ENCODE measurements at places on chromosomes 4 and X.
A peak's percentile ranks its signal among the peaks of the same experiment; 100 is the strongest.

DNA sequence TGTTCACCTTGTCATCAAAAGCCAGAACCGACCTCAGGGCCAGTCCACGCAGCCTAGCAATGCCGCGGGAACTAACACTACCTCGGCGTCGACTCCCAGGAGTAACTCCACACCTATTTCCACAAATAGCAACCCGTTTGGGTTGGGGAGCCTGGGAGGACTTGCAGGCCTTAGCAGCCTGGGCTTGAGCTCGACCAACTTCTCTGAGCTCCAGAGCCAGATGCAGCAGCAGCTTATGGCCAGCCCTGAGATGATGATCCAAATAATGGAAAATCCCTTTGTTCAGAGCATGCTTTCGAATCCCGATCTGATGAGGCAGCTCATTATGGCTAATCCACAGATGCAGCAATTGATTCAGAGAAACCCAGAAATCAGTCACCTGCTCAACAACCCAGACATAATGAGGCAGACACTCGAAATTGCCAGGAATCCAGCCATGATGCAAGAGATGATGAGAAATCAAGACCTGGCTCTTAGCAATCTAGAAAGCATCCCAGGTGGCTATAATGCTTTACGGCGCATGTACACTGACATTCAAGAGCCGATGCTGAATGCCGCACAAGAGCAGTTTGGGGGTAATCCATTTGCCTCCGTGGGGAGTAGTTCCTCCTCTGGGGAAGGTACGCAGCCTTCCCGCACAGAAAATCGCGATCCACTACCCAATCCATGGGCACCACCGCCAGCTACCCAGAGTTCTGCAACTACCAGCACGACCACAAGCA lies 898 bp downstream of the UBQLN2 start:
- peak; percentile 33 for DNase-seq

DNA sequence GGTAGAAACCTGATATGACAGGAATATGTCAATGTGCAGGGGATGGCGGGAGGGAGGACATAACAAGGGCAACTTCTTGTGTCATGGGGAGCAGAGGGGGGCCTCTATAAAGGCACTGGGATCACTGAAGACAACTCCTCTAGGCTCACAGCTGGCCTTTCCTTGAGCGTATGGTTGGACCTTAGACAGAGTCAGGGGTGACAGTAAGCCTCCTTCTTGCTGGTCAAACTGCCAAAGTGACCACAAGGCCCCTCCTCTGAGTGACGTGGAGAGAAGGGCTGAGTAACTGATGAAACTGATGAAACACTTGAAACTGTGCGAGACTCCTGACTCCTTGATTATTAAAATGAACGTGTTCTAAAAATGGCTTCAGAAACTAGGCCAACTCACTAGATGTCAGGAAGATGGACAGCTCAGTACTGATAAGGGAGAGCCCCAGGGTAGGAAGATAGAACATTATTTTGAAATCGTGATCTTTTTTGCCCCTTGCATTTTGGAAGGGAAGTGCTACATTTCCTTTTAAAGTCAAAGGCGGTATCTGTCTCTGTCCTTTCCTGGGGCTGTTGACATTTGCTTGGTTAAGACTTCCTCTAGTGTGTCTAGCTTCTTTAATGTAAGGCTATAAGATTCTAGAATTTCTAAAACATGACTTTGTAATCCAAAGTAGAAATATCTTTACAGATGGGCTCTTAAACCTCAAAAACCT lies 1.6 kb downstream of the RAB33A start:
- peak; percentile 72 for DNase-seq

DNA sequence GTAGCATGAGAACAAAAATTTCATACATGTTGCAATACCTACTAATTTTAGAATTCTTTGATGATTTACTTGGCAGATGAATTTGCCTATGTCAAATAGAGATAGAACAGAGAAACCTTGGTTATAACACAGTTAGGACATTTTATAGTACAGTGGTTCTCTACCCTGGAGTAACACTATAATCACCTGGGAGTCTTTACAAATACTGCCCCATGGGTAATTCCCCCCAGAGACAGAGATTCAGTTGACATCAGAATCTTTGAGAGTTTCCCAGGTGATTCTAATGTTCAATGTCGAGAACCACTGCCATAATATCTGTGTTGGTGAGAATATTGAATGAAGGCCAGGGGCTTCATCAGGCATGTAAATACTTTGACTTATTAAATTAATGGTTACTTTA lies 401.3 kb upstream of the NDST4 start:
- no peak for DNase-seq

DNA sequence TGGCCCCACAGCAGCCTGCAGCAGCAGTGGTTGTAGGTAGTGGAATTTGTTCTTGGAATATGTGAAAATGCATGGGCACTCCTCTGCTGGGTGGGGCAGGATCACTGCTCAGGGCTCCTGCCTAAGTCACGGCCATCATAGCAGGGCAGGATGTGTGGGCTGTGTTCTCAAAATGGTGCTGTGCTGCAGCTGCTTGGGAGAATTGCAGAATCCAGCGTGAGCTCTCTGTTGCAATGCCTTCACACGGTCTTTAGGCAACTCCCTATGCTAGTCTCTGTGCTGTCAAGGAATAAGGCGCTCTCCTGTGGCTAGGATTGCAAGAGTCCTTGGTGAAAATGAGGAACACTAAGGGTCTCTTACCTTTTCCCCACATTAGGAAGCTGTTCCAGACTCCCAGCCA lies 42.9 kb downstream of the F8 start:
- DNase-seq = no peak

DNA sequence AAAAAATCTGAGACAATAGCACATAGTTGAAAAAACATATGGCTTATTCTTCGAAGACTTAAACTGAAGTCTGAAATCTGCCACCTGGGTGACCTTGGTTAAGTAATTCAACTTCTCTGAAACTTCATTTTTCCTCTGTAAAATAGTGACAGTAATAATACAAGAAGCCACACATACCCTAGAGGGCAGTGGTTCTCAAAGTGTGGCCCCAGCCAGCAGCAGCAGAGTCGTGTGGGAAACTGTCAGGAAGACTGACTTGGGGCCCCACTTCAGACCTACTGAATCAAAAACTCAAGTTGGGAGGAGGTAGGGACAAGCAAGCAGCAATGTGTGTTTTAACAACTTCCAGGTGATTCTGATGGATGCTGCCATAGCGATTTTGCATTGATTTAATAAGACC lies 249.9 kb downstream of the HNRNPD start:
- DNase-seq = no peak

GRCh38 chr4:23001478-23001877 lies 308.7 kb downstream of the GBA3 start:
- DNase-seq = no peak

- no peak for DNase-seq
These were observed 91.0 kb upstream of the MTM1 start for GRCh38 chrX:150477371-150477770.

DNA sequence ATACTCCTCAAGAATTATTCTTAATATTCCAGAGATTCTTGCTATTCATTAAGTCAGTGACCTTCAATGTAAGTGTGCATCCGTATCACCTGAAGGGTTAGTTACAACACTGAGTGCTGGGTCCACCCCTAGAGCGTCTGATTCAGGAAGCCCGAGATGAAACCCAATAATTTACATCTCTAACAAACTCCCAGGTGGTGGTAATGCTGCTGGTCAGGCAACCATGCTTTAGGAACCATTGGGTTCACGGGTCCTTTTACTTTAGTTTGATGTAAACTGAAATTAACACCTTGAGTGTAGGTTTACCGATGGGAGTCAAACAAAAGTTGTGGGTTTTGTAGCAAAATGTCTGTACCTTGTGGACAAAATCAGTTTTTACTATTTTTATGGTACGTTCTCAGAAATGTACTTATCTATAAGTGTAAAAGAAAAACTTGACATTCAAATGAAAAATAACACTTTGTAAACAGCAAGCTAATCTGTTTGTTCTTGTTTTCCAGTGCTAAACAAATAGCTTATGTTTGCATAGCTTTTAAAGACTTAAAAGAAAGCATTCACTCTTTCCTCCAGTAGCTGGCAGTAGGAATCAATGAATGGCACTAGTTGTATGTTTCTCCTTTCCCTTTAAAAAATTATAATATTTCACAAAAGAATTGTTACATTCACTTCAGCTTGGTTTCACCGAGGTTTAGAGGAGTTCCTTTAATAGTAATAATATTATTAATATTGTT lies 32.7 kb downstream of the ACE2 start:
- DNase-seq = peak; percentile 7

DNA sequence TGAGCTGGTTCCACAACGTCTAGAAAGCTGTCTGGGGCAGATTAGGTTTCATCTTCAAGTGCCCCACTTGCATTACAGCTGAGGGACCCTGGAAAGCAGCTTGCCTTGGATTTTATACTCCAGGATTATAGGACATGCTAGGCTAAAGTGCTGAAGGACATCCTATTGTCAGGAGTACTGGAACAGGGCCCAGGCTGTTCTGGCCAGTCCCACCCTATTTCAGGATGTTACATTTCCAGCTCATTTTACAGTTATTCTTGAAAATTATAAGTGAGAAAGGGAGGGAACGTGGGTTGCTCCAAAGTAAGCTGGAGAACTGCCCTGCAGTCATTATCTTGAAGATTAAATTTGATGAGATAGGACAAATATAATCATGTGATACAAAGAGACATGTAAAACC lies 71.0 kb upstream of the UGT8 start:
- no peak for DNase-seq

GRCh38 chr4:120773641-120774040 lies 148.9 kb downstream of the PRDM5 start:
- DNase-seq = no peak

GRCh38 chr4:22500831-22501714 lies 14.8 kb downstream of the ADGRA3 start:
- DNase-seq = no peak

DNA sequence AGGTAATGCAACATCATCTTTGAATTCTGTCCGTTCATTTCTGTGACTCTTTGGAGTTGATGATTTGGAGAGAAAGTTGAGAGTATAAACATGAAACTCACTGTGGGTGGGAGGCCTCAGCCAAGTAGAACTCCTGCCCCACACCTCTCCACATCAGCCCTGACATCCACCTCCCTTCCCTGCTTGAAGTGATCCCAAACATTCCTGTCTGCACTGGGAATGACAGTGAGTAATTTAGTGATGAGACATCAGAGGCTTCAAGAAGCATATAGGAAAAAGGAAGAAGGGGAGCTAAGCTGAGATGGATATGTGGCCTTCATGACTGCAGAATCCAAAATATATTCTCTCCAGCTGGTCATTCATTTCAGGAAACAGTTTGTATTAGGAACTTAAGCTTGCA lies 151.8 kb downstream of the SPATA18 start:
- DNase-seq = no peak

DNA sequence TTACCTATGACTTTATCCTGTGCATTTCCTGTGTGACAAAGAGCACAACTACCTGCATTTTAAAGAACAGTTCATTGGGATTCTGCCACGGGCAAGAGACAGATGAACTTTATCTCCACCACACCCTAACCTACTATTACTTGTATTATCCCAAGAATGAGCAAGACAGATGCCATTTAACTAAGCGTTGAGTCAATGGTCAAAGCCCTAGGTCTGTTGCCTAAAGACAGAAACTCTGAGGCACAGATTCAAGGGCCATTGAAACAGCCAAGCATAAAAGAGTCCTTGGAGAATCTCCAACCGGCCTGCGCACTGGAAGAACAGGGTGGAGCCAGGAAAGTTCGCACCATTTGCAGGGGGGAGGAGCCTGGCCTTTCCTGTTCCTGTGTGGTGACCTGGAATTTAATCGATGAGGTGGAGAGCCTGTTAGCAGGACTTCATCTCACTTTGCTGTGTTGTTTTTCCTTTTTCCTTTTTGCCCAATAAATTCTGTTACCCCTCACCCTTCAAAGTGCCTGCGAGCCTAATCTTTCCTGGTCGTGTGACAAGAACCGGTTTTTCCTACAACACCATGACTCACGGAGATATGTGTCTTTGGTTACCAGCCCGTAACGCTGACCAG lies 146.4 kb upstream of the DIAPH2 start:
- DNase-seq = no peak

DNA sequence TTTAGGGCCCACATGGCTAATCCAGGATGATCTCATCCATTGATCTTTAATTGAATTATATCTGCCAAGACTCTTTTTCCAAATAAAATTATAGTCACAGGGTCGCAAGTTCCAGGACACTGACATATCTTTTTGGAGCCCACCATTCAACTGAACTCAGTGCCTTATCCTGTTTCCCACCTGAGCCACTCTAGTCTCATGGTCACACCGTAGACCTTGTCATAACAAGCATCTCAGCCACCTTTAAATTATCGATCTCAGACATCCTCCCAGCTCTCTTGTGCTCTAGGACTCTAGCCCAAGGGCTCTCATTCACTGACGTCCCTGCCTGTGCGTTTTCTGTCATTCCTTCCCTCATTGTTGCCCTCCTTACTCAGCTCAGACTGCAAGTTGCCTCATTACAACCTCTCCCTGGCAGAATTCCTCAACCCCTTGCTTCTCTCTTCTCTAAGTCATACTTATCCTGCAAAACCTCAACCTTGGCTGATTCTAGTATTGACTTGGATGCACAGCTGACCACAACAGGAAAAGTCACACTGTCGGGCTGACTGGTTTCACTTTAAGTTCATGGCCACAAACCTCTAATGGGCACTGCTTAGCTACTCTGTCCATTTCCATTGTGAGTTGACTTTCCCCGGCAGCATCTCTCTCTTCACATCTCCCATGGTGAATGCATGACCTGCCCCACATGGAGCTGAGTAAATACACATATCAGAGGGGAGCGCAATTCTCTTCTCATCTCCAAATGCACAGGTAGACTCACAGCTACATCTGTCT lies 91.0 kb upstream of the TRIM2 start:
- DNase-seq = no peak

GRCh38 chrX:153342762-153343558 lies 9.0 kb downstream of the ZNF275 start:
- DNase-seq = no peak

- no peak for DNase-seq
These were observed 386.3 kb downstream of the ARHGAP24 start for GRCh38 chr4:85861064-85861765.

DNA sequence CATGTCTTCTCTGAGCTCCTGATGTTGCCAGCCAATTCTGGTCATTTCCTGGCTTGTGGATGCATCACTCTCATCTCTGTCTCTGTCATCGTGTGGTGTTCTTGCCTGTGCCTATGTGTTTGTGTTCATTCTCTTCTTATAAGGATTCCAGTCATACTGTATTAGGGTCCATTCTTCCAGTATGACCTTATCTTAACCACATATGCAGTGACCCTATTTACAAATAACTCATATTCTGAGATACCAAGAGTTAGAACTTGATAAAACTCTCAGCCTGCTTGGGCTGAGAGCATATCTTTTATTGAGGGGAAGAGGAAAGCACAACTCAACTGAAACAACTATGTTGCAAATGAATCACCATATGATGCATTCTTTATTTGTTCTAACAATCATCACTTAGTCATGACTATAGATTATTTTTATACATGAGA lies 189.0 kb upstream of the ANXA10 start:
- DNase-seq = no peak

GRCh38 chr4:108838451-108838850 lies 75.6 kb upstream of the ETNPPL start:
- no peak for DNase-seq

- no peak for DNase-seq
These were observed 856 bp downstream of the SAT1 start for GRCh38 chrX:23783589-23784469.

DNA sequence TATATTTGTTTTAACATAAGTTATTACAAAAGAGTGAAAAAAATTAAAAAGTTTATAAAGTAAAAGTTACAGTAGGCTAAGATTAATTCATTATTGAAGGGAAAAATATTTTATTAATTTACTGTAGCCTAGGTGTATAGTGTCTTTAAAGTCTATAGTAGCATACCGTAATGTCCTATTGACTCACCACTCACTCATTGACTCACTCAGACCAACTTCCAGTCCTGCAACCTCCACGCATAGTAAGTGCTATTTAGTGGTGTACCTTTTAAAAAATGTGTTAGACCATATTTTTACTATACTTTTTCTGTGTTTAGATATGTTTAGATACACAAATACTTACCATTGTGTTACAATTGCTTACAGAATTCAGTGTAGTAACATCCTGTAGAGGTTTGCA lies 841.1 kb downstream of the CENPC start:
- DNase-seq = no peak
